ENCODE measurements at places on chromosomes 4 and X.

DNA sequence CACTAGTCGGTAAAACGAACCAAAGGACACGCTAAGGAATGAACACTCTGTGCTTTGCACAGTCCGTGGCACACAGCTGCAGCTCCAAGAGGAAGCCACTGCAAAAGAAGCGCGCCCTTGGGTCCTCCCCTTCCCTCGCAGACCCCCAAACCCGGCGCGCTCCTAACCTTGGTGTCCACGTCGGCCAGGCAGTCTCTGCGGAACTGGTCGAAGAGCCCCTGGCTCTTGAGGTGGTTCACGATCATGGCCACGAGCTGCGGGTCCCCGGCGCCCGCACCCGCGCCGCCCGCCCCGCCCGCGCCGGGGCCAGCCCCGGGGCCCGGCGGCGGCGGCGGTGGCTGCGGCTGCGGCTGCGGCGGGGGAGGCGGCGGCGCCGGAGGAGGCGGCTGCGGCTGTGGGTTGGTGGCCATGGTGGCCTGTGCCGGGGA is 333 bp downstream of the BOD1L1 start:
- no peak for DNase-seq

DNA sequence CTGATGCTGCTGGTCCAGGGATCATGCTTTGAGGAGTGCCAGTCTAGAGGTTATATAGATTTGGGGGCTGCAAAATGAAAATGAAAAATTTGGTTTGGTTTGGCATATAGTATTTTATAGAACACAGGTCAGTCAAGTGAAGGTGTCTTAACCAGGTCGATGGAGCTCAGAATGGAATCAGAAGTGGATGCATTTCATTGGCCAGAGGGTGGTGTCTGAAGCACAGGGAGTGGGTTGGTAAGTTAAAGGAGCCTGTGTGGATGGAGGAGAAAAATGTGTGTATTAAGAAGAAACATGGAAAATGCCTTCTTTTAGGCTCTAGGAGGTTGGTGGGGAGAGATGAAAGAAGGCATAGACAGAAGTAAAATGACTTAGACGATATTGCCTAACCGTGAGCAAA is 8.6 kb downstream of the GALNT7 start:
- DNase-seq, result no peak

- no peak for DNase-seq
Measured at GRCh38 chrX:115030625-115031024, 13.2 kb upstream of the IL13RA2 start.

GRCh38 chrX:24491741-24492140 is 26.7 kb downstream of the PDK3 start:
- DNase-seq, result no peak

DNA sequence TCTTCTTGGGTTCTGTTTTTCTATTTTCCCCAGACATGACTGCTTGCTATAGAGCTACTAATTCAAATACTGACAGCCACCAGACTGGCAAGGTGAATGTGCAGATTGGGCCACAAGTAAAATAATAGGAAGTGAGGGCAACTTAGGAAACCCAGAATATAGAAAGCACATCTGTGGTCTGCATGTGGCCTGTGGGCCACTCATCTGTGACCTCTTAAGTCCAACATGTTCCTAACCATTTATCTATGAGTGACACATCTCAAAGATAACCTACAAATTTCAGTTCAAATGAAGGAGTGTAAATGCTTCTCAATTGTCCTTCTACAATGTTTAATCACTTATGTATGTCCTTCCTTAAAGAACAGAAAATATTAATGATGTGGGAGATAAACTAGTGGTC is 128.9 kb downstream of the REELD1 start:
- DNase-seq, result no peak

- DNase-seq, result no peak
Measured at GRCh38 chr4:33825685-33826084, 2418.6 kb downstream of the ARAP2 start.

All from cerebellar nuclear complex (tissue), 1 donor.